ENCODE measurements at places on chromosomes 16 and 17.
A peak's percentile ranks its signal among the peaks of the same experiment; 100 is the strongest.

DNA sequence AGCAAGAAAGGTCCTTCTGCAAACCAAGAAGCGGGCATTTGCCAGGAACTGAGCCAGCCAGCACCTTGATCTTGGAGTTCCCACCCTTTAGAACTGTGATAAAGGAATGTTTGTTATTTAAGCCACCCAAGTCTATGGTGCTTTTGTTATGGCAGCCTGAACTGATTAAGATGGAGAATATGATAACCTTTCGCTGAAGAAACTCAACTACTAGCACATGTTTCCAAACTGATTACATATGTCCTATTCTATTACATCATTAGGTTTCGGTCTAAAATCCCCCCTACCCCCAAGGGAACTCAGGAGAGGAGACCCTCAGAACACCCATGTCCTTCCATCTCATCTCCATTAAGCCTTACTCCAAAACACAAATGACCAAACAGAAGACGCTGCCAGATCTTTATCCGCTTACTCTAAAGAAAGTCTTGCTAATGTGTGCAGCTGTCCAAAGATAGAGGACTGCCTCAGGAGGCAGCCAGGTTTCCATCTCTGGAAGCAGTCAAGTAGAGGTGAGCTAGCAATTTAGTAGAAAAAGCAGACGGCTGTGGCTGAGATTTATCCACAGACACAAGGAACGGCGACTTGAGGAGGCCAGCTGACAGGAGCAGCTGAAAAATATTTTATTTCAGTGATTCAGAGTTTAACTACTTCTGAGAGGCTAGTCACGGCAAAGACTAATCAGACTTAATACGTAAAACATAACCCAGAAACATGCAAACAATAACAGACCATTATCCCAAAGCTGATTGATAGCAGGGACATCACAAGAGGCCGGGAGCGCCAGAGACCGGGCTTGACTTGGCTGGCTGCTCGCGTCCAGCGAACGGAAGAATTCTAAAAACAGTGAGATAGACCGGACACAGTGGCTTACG, 611.4 kb upstream of the CDH5 start:
- DNase-seq: no peak

DNA sequence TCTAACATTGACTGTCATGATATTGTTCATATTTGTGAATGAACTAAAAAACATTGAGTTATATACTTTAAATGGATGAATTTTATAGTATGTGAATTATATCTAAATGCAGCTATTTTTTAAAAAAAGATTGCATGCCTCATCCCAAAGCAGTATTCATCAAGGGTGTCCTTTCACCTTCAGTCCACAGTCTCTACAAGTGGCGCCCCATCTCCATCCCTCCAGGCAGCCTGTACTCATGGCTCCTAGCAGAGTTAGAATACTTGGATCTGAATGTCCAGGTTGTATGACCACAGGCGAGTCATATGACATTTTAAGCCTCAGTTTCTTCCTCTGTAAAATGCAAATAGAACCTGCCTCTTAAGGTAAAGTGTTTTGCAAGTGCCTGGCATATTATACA, 69.8 kb downstream of the TMEM100 start:
- no peak for DNase-seq

- no peak for DNase-seq
These were observed 6.3 kb upstream of the XAF1 start for GRCh38 chr17:6749519-6749918.

DNA sequence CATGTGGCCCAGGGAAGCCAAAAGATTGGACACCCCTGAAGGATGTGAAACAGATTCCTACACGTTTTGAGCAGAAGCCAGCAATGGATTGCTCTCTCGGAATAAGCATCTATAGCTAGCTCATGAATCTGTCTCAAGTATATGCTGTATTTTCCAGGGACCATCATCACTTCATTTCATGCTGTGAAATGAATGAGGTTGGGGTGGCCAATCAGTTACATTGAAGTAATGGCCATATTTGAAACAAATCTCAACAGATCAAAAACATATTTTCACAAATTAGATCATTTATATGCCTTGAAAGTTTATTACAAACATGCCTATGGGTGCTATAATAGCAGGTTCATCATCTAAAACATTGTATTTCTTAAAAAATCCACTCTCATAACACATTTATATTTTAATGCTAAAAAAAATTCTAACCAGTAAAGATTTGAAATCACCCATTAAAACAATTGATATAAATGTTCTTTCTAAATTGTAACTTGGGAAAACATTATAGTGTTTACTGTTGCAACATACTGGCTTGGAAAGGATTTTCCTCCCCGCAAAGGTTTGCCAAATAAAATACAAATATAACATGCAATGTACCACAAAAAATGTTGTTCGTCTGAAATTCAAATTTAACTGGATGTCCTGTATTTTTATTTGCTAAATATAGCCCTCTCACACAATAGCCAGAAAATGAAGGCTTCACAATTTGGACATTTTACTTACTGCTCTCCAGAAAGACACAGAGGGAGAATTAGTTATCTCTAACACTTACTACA, 743.6 kb downstream of the KCNJ2 start:
- DNase-seq: no peak

GRCh38 chr16:70267516-70267915, 15.8 kb upstream of the EXOSC6 start:
- no peak for DNase-seq

GRCh38 chr16:3004319-3004718, 8.4 kb upstream of the CLDN9 start:
- DNase-seq: peak; percentile 8

DNA sequence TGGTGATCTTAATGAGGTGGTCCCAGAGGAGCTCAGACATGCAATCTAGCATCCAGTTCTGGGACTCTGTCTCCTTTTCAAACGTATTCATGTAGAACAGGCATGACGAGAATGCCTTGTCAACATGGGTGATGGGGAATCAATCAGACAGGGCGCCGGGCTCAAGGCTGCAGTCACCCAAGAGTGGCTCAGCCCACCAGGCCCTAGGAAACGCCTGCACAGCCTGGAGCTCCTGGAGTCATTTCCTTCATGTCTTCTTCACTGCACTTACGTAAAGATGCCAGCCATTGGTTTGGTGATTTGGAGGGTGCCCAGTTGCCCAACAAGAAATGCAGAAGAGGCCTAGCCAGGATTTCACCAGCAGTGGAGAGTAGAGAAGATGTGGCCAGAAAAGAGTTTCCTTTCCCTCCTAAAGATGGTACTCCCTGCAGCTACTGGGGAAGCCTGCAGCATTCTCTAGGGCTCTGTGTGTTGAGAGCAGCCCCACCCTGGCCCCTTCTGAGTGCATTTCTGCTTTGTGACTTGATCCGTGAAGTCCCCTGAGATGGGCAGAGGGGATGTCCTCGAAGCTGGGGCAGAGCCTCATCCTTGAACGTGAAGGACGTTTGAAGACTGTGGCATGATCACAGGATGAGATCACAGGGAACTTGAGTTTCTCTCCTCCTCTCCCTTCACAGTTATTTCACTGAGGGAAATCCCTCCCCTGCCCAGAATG, 24.0 kb upstream of the STH start:
- no peak for DNase-seq

GRCh38 chr16:85019659-85020245, 7.8 kb upstream of the KIAA0513 start:
- DNase-seq: no peak

DNA sequence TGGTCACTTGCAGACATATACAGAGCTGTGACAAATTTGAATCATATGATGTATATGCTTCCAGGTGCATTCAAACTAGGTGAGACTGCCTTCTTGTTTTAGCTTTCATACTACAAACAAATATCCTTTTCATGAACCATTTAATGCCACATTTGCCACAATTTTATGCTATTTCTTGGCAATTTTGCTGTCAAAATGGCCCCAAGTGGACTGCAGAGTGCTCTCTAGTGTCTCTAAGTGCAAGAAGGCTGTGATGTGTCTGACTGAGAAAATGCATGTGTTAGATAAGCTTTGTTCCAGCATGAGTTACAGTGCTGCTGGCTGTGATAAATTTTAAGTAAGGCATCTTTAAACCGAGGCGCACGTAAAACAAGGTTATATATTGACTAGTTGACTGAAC, 38.3 kb downstream of the CDH13 start:
- no peak for DNase-seq

GRCh38 chr17:45867171-45867570, 22.5 kb downstream of the SPPL2C start:
- DNase-seq: no peak

GRCh38 chr17:35257208-35257659, 14.4 kb downstream of the SLFN5 start:
- DNase-seq: no peak

- no peak for DNase-seq
These were observed 6.3 kb upstream of the PABPN1L start for GRCh38 chr16:88872650-88873331.

- DNase-seq: no peak
These were observed 3.2 kb downstream of the BCO1 start for GRCh38 chr16:81241706-81242105.

DNA sequence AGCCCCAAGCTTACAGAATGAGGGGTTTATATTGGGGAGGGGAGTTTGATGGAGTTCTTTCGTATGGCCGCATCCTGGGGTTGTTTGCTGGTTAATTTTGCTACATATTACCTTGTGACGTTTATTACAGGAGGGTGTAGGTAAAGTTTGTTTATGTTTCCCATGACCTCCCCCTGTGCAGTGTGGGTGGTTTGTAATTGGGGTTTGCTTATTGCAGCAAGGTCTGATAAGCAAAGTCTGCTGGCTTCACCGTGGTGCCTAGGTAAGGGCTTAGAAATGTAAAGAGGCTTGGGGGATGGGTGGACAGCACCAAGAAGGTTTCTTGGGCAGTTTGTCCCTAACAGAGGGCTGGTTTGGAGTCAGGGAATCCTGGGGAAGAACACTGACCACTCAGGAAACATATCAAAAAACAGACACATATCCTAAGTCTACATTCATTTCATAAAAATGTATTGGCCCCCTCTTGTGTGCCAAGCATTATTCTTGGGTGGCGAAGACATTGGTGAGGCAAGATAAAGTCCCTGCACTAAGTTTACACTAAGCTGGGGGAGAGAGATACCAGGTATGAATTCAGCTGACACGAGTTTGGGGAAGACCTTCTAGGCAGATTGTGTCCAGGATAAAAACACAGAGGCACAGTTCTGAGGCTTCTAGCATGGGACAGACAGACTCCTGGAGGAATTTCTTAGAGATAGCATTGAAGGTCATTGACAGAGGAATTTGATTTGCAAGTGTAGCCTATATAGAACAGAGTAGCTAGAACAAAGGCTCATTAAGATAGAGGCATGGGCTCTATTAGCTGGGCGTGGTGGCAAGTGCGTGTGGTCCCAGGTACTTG, 9.5 kb downstream of the ZNF764 start:
- no peak for DNase-seq

DNA sequence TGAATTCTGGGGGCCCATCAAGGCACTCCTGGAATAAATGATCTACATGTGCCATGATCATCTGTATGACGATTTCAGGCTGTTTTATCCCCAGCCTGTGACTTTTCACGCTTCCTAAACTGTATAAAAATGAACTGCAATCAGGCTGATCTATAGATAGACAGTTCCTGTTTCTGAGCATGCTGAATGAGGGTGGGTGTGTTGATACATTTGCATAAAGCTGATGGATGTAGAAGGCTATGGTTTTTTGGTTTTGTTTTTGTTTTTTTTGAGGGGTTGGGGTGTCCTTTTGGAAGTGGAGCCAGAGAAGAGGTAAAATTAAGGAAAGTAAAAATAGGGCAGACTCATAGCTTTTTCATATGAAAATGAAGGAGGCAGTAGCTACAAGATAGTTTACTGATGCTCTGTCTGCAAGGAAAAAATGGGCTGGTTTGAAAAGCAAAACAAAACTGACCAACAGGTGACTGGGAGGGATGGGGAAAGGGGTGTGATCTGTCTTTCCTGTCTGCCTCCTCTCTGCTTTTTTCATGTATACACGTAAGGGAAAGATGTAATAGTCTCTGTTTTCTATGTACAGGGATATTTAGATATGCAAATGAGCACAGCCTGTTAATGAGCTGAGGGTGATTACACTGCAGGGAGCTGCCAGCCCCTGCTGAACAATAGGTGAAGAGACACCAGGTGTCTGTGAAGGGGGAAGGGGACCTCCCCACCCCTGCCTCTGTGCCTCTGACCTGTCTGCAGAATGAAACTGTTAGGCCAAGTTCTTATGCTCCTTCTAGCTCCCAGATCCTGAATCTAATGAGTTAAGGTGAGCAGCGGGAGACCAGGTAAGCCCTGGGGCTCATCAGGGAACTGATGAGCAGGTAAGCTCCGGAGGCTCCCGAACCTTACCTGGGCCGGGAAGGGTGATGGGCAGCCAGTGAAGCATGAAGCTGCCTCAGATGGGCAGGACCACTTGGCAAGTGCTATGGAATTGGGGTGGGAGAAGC, 46.6 kb upstream of the LYRM9 start:
- DNase-seq: no peak

DNA sequence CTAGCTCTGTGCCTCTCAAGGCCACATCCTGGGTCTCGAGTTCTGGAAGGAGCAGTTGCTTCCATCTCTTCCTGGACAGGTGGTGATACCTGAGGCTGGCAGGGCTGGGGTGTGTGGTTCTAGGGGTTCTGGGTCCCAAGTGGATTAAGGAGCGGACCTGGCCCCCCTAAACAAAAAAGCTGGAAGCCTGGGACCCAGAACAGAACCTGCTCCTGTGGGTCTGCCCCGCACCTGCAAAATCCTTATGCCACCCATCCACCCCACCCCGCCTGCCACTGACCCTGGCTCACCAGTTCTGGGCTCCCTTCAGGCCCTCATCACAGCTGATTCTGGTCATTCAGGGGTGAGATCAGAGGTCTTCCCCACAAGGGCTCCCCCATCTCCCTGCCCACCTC, 44.8 kb downstream of the ADCY7 start:
- DNase-seq: no peak

- DNase-seq: no peak
These were observed 12.2 kb downstream of the ADAP2 start for GRCh38 chr17:30933966-30934365.

- DNase-seq: no peak
These were observed 101.9 kb downstream of the STX8 start for GRCh38 chr17:9473711-9474110.
